Stomach (tissue), 19 donors: ENCODE measurements at places on chromosomes 1 and 21. TPM values are rescaled to one million over a fixed set of nuclear protein-coding genes. Genes with fewer than 3 reads are reported as not detected.

Gene C1QC
- polyA plus RNA-seq, result 86.9 TPM

Gene USH2A
- not detected for polyA plus RNA-seq

Gene PCP4L1
- not detected for polyA plus RNA-seq

Gene CLCA4
- 142 TPM for polyA plus RNA-seq

Gene SLFNL1
- polyA plus RNA-seq, result not detected

Gene TSTD1
- polyA plus RNA-seq, result 117 TPM

Gene LCE1B
- polyA plus RNA-seq, result not detected

Gene PROK1
- polyA plus RNA-seq, result 1.5 TPM

Gene ARHGAP30
- polyA plus RNA-seq, result 4.6 TPM

Gene TCHH
- not detected for polyA plus RNA-seq

Gene KRTAP19-3
- not detected for polyA plus RNA-seq

Gene SH3BGRL3
- polyA plus RNA-seq, result 227 TPM

Gene WLS
- 50.8 TPM for polyA plus RNA-seq

Gene EPHA10
- polyA plus RNA-seq, result 2.1 TPM

Gene RHBDL2
- 4.3 TPM for polyA plus RNA-seq

Gene OR14C36
- not detected for polyA plus RNA-seq

Gene RGS16
- polyA plus RNA-seq, result 1.9 TPM

Gene RHD
- polyA plus RNA-seq, result not detected

Gene SYTL1
- polyA plus RNA-seq, result 137 TPM

Gene FAM72C
- polyA plus RNA-seq, result not detected

Gene DCST1
- not detected for polyA plus RNA-seq

Gene SPRR4
- polyA plus RNA-seq, result not detected

Gene FLG2
- not detected for polyA plus RNA-seq

Gene IL20
- not detected for polyA plus RNA-seq

Gene SLC1A7
- polyA plus RNA-seq, result 0.08 TPM

Gene CELA2A
- polyA plus RNA-seq, result 1.6 TPM

Gene PRAMEF17
- polyA plus RNA-seq, result not detected

Gene ADORA1
- polyA plus RNA-seq, result 0.30 TPM

Gene GJB5
- polyA plus RNA-seq, result not detected

Gene MAN1C1
- polyA plus RNA-seq, result 4.3 TPM

Gene SPRR1A
- polyA plus RNA-seq, result not detected

Gene TNFRSF4
- polyA plus RNA-seq, result 1.7 TPM

Gene GPR37L1
- polyA plus RNA-seq, result not detected

Gene C2CD4D
- polyA plus RNA-seq, result not detected

Gene FAM3B
- 40.6 TPM for polyA plus RNA-seq

Gene FNDC5
- 9.9 TPM for polyA plus RNA-seq

Gene ZNF697
- 0.78 TPM for polyA plus RNA-seq

Gene VWA1
- 24.8 TPM for polyA plus RNA-seq

Gene RHBG
- polyA plus RNA-seq, result not detected

Gene UBE4B
- polyA plus RNA-seq, result 17.1 TPM

Gene C1orf232
- not detected for polyA plus RNA-seq

Gene MPZL1
- polyA plus RNA-seq, result 15.7 TPM

Gene URB2
- 1.5 TPM for polyA plus RNA-seq

Gene WDR26
- 24.6 TPM for polyA plus RNA-seq

Gene CLEC20A
- not detected for polyA plus RNA-seq

Gene AIM2
- polyA plus RNA-seq, result 0.50 TPM

Gene LCE2B
- polyA plus RNA-seq, result not detected

Gene PALMD
- polyA plus RNA-seq, result 15.0 TPM

Gene OR2L13
- not detected for polyA plus RNA-seq

Gene TMEM51
- 18.2 TPM for polyA plus RNA-seq

Gene CCDC27
- polyA plus RNA-seq, result not detected

Gene IFI6
- 40.0 TPM for polyA plus RNA-seq

Gene NECTIN4
- polyA plus RNA-seq, result 14.2 TPM

Gene PDPN
- polyA plus RNA-seq, result 24.4 TPM

Gene SPRR2B
- polyA plus RNA-seq, result not detected

Gene FOXD3
- polyA plus RNA-seq, result not detected

Gene KRTAP7-1
- polyA plus RNA-seq, result not detected

Gene ZBTB40
- polyA plus RNA-seq, result 2.1 TPM

Gene NTMT2
- not detected for polyA plus RNA-seq
